ENCODE measurements at places on chromosomes 2 and 18.

GRCh38 chr2:96533292-96534073, 3.1 kb upstream of the ARID5A start:
- no peak for DNase-seq

DNA sequence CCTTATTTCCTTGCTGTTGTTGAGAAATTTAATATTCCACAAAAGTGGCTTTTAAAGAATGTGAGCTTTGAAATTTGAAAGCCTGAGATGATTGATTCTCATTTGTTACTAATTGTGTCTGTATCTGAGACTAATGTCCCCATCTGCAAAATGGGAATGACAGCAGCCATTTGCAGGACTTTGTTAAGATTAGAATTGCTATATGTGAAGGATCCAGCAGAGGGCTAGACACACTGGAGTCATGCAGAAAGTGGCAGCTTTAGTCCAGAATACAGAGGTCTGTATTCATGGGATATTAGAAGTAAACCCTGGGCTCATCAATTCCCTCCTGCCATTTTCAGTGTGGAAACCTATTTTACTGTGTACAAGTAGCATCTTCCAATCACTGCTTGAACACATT, 296.5 kb upstream of the GYPC start:
- no peak for DNase-seq

DNA sequence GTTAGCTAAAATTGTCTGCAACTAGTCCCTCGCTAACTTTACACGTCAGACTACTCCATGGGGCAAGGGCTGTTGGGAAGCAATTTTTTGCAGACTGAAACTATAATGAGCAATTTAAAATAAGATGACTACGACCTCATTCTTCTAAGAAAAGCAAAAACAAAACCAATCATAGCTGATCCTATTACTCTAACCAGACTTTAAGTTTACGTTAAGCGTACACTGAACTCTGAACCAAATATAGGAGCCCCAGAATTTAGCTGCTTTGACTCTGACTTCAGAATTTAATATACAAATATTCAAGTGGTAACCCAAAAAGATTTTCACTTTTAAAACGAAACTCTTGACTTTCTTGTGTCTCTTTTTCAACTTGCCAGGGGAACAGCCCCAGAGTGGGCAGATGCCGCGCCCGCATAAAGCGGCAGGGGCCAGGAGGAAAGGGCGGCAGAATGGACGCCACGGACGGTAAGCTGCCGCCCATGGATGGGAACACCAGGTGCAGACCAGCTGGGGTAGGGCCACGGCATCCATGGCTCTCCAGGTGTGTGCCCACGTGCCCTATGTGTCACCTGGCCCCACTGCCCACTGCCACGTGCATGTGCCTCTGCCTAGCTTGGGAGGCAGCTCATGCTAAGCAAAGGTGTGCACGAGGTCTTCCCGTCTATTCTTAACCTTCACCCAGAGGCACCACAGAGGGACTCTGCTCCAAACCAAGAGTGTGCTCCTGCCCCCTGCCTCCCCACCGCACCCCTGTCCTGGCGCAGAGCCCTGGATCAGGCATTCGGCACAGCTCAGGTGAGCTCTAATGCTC, 217.6 kb downstream of the HDAC4 start:
- no peak for DNase-seq

- no peak for DNase-seq
These were observed 270.2 kb downstream of the TGIF1 start for GRCh38 chr18:3720159-3720558.

DNA sequence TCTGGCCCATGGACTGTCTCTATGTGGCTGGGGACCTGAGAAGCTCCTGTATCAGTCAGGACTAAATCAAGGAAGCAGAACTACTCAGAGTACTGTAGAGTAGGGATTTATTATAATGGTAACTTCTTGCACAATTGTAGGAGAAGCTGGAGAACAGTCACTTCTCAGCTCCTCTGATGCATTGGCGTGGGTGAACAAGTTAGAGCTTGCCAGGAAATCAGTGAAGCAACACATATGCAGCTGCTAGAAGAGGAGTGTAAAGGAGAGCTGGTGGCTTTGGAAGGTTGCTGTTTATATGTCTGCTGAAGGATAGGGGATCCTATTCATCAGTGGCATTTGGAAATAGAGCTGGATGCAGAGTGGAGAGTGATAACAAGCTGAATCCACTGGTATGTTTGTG, 215.5 kb upstream of the CWC22 start:
- DNase-seq, result no peak

DNA sequence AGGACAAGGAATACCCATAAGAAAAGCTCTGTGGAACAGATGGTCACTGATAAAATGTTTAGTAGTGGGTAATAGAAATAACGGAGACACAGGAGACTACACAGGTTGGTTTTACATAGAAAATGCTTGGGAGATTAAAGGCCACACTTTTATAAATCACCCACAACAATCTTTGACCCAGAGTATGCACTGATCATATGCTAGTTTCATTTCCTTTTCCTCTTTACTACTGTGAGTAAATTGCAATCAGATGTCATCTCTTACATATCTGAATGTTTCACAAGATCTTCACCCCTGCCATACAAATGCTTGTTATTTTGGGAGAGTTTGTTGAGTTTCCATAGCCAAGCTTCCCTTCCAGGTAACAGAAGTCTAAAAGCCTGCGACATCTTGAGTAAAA, 978.4 kb upstream of the KLHL29 start:
- no peak for DNase-seq

- no peak for DNase-seq
These were observed 191.6 kb downstream of the SEPTIN10 start for GRCh38 chr2:109422071-109422757.

GRCh38 chr2:210190345-210190744, 19.1 kb upstream of the KANSL1L start:
- no peak for DNase-seq

DNA sequence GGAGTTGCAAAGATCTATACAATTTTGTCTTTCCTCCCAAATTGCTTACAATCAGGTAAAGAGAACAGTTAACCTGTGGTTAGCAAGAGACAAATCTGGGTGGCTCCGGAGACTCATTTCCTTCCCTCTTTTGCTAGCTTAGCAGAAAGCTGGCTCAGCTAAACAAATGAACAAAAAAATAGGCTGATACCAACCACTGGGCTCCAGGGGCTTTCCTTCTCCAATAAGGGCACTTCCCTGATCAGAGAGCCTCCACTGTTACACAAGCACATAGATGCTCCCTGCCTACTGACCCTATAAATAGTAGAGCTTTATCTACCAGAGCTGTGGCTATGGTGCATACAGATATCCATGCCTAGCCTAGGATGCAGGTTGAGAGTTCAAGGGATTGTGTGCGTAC, 90.1 kb upstream of the ARL5A start:
- DNase-seq, result no peak

- no peak for DNase-seq
These were observed 112.2 kb downstream of the ZNF385B start for GRCh38 chr2:179749210-179749609.

DNA sequence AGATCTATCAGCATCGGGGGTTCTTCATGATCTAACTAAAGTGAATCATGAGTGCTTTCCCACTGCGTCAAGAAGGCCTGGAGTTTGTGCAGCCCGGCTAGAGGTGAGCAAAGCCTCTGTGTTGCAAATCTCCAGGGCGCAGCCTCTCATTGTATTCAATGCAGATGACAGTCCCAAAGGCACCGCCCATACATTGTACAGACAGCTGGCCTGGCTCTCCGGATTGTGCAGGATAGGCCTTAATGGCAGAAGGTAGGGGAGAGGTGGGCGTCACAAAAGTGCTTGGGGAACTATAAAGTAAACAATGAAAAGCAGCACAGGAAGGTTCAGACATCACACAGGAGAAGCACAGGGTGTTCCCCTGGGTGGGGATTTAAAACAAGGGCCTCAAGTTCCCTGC, 907 bp upstream of the GYPC start:
- DNase-seq, result no peak

DNA sequence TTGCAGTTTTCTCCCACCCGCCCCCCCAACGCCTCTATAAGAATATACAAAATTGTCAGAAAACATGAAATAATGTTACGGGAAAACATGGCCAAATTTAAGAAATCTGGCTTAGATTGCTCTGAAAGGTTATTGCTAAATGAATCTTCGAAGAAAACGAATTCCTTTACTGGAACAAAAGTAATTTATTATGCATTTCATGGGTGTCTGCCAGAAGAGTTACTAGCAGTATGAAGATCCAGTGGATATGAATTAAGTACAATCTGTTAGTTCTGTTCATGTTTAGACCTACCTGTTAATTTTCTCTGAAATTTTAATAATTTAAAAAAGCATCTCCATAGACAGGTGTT, 21.9 kb downstream of the GATA6 start:
- no peak for DNase-seq

DNA sequence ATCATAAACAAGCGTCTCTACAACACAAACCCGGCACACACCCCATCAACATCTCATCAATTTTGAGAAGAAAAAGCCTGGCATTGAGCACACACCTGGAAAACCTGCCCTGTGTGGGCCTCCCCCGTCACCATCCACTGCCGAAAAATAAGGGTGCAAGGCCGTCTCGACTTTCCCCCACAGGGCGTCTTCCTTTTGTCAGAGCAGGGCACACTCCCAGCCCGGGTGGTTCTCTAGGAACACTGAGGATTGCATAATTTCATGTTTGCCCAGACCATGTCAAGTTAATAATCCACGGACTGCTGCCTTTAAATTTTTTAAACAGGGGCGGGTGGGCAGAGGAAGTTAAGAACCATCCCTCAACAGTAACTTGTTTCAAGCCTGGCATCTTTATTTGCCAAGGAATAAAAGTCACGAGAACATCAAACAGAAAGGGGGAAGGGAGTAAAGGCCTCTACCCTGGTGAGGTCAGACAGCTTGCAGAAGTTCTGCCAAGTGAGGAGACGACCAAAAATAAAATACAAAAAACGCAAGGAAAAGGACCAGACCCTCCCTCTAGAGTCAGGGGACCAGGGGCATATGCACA, 2.1 kb downstream of the TFCP2L1 start:
- DNase-seq, result no peak

GRCh38 chr2:74564222-74564621, 9.7 kb downstream of the DOK1 start:
- no peak for DNase-seq

DNA sequence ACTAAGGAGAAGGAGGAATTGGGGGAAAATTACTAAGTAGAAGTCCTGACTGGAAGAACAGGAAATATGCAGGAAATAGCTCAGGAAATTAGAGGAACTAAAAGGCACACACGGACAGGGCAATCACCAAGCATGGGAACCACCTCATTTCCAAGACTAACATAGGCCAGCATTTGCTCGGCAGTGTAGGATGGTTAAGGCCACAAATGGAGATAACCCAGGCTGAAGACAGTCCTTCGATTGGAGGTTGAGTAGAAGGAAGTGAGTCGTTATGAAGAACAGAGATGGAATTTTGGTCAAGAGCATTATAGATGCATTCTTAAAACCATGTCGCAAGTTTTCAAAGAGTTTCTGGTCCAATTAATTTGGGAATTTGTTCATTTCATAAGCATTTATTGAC, 401.4 kb downstream of the ALK start:
- no peak for DNase-seq

GRCh38 chr2:26442301-26442700, 35.6 kb downstream of the OTOF start:
- no peak for DNase-seq

GRCh38 chr2:216539791-216540241, 41.2 kb downstream of the RPL37A start:
- DNase-seq, result no peak

- DNase-seq, result no peak
These were observed 15.3 kb downstream of the DCTN1 start for GRCh38 chr2:74364533-74365505.

DNA sequence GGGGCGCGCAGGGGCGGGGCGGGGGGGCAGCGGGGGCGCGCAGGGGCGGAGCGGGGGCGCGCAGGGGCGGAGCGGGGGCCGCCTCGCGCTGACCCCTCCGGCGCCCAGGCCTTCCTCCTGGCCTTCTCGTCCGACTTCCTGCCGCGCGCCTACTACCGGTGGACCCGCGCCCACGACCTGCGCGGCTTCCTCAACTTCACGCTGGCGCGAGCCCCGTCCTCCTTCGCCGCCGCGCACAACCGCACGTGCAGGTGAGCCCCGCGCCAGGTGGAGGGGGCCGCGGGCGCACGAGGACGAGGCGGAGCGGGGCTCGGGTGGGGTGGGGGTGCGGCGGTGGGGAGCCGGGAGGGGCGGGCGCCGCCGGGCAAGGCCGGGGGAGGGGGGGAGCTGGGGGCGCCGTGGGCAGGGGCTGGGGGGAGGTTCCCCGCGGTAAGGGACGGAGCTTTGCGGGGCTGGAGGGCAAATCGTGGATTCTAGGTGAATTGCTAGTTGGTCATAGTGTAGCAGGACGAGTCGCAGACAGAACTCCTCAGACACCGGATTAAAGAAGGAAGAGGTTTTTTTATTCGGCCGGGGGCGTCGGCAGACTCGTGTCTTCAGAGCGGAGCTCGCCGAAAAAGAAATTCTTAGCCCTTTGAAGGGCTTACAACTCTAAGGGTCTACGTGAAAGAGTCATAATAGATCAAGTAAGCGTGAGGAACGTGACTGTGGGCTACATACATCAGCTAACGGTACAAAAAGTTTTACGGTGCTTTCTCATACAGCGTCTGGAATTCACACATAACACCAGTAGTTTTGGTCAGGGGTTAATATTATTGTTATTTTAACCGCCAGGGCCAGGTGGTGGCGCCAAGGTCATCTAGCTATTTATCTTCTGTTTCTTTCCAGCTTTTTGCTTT, 29.9 kb downstream of the ANO7 start:
- no peak for DNase-seq

DNA sequence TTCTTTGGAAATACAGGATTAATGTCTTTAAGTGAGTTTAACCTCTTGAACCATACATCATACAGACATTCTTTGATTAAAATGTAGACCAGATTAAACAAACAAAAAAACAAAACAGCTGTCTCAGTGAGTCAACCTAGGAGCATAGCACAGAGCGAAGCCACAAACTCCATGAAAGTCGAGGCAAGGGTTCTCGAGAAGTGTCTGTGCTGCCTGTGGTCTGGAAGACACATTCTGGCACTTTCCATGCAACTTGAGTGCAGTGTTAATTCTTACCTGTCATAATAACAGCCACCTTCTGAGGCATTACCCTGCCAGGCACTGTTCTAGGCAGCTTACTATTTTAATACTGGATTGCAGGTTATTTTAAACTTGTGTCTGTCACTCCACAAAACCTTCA, 435.5 kb upstream of the MMADHC start:
- no peak for DNase-seq

DNA sequence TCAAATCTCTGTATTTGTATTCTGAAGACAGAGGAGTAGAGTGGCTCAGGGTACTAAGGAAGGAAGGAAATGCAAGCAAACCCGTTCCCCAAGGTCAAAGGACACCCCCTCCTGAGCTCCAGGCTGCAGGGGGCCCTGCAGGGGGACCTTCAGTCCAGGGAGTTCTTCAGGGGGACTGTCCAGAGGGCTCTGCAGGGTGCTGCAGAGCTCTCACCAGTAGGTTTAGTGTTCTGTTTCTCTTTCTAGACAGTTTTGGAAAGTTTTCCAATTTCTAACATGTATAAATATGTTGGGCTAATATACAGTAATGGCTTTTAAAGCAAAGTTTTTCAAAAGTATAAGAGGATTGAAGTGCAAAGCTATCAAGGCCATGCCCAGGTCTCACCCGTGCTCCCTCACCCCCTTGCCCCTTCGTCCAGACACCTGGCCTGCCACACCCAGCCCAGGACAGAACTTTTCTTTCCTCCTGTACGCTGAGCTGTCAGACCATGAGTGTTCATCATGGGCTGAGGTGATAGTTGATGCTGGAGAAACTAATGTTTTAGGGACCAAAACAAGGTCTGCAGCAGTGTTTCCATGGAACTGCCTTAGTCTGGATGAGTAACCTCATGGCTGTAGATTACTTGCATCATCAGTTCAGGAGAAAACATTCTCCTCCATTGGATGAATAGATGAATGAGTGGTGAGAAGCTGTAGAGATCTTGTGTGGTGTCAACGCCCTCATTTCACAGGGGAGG, 134.2 kb downstream of the GLI2 start:
- DNase-seq, result no peak

GRCh38 chr2:58865436-58865835, 624.3 kb upstream of the FANCL start:
- DNase-seq, result no peak
